Fibroblast of upper back skin (primary cell): ENCODE measurements at places on chromosomes 3 and 15.

GRCh38 chr15:49134683-49135341, 20.6 kb downstream of the COPS2 start:
- peak; percentile 24 for DNase-seq

GRCh38 chr3:190435618-190436017, 14.1 kb downstream of the TMEM207 start:
- DNase-seq = peak; percentile 59

- peak; percentile 29 for DNase-seq
Observed at GRCh38 chr15:79028411-79028964, 62.1 kb downstream of the RASGRF1 start.

DNA sequence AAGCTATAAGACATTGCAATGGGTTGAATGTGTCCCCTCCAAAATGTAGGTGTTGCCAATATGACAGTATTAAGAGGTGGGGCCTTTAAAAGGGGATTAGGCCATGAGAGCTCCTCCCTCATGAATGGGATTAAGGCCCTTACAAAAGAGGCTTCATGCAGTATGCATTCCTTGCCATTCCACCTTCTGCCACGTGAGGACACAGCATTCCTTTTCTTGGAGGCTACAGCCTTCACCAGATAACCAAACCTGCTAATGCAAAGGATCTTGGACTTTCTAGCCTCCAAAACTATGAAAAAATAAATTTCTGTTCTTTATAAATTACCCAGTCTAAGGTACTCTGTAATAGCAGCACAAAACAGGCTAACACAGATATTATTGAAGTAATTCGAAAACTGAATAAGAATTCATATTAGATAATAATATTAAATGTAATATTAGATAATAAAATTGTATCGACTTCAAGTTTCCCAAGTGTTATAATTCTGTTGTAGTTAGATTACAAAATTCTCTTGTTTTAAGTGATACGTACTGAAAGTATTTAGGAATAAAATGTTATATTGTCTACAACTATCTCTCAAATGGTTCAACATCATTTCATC, 29.4 kb upstream of the ATP8B4 start:
- peak; percentile 73 for DNase-seq

GRCh38 chr3:128006061-128007032, 45.9 kb upstream of the SEC61A1 start:
- no peak for DNase-seq

DNA sequence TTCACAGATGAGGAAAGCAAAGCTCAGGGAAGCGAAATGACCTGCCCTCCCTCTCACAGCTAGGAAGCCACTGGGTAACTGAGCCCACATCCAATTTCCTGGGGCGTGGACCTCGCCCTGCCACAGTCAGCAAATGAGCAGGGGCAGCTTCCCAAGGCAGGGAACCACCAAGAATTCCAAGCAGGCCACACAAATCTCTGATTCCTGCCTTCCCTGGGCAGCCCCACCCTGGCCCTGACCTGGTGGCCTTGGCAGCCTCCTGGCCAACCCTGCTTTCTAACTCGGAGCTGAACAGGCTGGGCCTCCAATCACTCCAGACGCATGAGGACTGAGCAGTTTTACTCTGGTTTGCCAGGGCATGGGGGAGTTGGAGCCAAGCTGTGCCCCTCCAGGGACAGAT, 203.7 kb upstream of the TLE3 start:
- DNase-seq = no peak

GRCh38 chr3:175965036-175965435, 1105.9 kb downstream of the NAALADL2 start:
- DNase-seq = peak; percentile 39

GRCh38 chr3:193722566-193722965, 129.6 kb downstream of the OPA1 start:
- no peak for DNase-seq

GRCh38 chr3:67458408-67458807, 196.0 kb downstream of the SUCLG2 start:
- no peak for DNase-seq

- DNase-seq = no peak
Observed at GRCh38 chr3:15108869-15109268, 9.9 kb upstream of the RBSN start.

DNA sequence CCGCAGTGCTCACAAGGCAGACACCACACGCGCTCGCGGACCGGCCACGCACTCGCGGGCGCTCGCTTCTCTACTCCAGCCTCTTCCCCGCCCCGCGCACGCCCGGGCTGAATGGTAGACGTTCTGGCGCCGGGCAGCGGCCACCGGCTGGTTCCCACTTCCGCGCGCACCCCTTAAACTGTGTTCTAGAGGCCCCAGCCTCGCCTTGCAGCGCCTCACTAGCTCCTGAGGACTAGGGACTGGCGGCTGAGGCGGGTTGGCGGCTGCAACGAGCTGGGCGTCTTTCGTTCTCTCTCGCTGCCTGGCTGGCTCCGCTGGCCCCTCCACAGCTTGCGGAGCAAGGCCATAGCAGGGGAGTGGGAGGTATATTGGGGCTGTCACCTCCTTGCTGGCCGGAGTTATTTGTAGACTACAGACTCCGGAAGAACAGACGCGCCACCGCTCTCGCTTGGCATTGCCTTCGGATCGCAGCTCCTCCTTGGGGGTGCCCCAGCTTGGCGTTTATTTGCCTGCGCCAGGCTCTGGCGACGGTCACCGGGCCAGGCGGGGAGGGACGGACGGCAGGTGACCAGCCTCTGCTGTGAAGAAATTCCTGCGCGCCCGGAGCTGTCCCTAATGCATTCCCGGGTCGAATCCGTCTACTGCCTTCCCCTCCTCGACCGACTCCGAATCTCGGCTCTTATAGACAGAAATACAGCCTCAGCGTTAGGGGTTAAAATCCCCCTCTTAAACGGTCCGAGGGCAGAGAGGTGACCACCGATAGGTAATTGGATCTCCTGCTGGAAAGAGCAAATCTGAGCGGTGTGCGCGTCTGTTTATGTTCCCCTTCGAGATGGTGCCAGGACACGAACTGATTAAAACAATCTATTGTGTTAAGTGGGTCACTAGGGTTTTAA, 1.3 kb downstream of the GREM1 start:
- no peak for DNase-seq

DNA sequence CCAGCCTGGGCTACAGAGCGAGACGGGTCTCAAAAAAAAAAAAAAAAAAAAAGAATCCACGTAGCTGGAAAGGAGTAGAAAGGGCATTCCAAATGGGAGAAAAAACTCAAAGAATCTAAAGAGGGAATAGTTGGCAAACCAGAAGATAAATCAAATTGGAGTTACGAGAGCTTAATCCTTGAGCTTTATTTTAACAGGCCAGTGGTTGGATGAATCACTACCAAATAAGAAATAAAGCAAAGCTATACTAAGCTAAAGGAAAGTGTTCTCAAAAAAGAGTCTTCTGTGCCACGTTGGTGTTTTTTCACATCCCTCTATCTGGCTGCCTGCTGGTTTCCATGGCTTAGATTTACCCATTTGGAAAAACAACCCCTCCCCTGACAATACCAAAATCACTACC, 14.0 kb downstream of the VGLL4 start:
- DNase-seq = peak; percentile 93
